ENCODE measurements at places on chromosomes 7 and 10.

GRCh38 chr7:115273139-115273772 lies 351.4 kb downstream of the MDFIC start:
- DNase-seq = no peak

DNA sequence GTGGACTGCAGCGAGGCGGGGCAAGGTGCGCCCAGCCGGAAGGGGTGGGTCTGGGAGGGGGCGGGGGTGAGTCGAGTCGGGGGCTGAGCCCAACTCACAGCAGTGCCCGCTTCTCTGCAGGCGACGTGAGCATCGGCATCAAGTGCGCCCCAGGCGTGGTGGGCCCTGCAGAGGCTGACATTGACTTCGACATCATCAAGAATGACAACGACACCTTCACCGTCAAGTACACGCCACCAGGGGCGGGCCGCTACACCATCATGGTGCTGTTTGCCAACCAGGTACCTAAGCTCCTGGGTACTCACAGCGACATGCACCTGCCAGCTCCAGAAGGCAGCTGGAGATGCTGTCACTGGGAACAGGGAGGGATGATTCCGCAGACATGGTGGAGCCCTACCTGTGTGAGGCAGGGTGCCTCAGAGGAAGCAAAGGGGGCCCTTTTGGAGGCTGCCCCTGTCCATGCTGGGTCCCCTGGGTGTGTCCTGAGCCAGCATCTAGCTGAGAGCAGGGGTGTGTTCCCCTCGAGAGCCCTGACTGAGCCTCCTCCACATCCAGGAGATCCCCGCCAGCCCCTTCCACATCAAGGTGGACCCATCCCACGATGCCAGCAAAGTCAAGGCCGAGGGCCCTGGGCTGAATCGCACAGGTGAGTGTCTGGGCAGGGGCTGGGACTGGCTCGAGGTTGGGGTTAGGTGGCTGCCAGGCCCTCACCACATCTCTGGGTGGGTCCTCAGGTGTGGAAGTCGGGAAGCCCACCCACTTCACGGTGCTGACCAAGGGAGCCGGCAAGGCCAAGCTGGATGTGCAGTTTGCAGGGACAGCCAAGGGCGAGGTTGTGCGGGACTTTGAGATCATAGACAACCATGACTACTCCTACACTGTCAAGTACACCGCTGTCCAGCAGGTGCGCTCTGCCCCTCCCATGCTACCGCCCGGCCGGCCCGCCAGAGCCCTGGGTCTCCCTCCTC lies 12.8 kb downstream of the FLNC start:
- no peak for DNase-seq

GRCh38 chr7:101565601-101566209 lies 63.4 kb downstream of the MYL10 start:
- DNase-seq = peak; percentile 41

DNA sequence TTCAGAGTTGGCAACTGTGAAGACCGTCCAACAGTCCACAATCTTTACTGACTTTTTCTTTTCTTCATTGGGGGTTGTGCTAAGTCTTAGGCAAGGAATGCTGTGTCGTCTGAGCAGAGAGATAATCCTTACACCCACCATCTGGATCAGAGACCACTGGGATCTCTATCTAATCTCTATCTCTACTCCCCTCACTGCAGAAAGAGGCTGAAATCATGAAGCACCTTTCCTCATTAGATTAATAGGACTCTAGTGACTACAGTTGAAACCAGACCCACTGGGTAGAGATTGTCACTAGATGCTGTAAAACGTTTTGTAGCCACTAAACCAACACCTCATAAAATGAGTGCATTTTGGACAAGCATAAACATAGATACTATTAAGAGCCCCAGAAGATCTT lies 387.4 kb upstream of the CELF2 start:
- DNase-seq = no peak

- DNase-seq = no peak
Observed at GRCh38 chr10:101893510-101894120, 50.0 kb upstream of the KCNIP2 start.

DNA sequence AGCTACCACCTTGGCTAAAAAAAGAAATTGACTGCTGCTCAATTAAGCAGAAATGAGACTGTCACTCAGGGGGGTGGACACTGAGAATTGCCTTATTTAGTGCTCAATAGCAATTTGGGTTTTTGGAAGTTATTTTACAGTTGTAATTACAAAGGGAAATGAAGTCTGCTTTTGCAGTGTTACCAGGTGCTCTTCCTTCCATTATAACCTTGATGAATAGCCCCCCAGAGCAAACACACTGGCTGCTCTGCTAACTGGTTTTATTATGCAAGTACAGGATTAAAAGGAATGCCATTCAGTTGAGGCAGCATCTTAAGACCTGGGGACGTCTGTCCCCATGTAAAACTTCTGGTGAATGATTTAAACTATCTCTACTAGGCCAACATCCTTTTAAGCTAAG lies 191.0 kb downstream of the EVX1 start:
- DNase-seq = no peak

DNA sequence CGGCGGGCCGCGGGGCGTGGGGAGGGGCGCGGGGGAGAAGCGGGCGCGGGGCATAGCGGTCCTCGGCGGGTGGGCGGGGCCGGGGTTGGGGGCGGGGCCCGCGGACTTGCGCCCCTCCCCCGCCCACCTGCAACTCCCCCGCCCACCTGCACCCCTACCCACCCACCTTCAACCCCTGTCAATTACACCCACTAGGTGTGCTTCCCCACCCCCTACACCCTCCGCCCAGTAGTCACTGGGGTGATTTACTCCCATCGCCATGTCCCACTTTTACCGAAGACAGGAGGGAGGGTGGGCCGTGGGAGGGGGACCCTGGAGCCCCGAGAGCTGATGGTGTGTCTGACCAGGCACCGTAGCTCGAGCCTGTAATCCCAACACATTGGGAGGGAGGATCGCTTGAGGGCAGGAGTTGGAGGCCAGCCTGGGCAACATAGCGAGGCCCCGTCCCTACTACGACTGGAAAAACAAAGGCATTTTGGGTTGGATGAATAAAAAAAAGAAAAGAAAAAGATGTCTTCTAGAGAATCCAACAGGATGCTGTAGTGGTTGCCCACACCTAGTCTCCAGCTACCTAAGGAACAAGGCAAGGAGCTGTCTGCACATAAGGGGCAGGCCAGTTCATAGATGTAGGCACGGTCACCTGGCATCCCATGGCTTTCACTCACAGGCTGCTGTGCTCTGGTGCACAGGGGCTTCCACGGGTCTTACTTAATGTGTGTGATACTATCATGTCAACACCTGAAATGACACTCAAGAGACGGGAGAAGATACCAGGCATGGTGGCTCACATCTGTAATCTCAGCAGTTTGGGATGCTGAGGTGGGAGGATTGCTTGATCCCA lies 761 bp downstream of the KCTD7 start:
- peak; percentile 50 for DNase-seq

DNA sequence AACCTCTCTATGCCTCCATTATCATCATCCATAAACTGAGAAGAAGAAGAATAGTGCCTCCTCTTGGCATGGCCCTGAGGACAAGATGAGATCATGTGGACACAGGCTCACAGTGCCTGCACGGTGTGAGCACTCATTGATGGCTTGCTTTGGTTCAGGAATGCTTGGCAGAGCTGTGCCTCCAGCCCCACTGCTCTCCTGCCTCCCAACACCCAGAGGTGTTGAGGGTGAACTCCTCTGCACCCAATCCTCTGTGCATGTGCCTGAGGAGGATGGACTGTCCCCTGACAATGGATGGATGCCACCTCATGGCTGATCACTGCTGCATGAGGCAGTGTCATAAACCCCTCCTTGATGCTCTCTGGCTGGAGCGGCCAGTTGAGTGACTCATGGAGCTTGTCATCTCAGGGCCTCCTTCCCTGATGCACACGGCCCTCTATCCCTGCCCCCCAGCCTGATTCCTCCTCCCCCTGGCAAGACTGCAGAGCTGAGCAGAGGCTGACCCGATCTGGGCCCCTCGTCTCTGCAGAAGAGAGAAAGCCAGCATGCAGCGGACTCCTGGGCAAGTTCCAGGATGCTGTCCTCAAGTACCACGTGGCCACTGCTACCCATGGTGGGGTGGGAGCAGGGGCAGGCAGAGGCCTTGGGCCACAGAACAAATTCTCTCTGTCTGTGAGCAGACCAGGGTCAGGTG lies 136.3 kb downstream of the KCNMA1 start:
- DNase-seq = peak; percentile 75

GRCh38 chr7:101127460-101128039 lies 646 bp downstream of the SERPINE1 start:
- no peak for DNase-seq

DNA sequence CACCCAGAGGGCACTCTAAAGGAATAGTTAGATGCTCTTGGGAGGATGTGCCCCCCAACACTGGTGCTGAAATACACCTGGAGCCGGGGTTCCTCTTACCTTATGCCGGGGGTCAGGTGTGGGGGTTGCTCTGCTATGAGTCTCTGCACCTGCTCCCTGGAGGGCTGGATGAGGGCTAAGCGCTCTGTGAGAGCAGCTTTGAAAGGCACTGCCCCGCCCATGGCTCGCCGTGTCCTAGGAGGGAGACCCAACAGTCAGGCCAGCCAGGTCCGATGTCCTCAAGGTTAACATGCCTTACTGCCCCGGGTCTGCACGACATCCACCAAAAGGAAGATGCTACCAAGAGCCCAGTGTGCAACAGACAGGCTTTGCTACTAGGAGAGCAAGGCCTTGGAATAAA lies 31.7 kb downstream of the PSPH start:
- DNase-seq = no peak

GRCh38 chr10:30188556-30189237 lies 129.3 kb upstream of the JCAD start:
- DNase-seq = no peak

GRCh38 chr7:155844526-155844925 lies 32.3 kb upstream of the SHH start:
- no peak for DNase-seq

DNA sequence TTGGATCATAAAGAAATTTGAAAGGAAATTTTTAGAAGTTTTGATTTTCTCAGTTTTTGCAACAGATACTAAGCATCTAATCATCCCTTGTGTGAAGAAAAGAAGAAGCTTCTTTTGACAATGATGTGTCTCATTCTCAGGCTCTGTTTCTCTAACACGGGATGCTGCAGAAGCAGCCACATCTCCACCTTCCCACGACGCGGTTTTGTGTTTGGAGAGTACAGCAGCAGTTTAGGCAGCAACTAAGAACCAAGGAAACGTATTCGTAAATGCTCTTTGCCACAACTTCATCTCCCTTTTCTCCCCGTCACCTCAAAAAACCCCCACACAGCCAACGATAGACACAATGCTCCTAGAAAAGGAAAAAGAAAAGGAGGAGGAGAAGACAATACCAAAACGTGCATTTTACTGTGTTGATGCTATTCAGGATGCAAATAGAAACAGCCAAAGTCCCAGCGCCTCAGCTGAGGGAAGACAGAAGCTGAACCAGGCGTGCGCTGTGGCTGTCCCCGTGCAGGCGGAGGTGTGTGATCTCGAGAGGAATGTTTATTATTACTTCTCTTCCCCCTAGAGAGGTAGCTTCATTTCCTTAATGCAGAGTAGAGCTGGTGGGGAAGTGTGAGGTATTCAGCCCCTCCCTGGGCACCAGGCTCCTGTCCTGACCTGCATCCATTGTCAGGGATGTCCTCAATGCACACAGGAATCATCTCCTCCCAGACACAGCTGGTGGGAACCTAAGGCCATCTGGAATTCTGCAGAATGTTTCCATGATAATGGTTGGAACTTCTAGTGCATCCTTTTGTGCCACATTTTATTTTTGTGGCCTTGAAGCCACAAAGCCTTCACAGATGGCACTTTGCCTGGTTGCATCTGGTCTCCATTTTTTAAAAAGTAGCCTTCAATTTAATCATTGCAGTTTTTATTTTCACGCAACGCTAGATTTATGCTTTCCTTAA lies 174.6 kb upstream of the KLF6 start:
- no peak for DNase-seq

GRCh38 chr10:130472236-130472635 lies 336.0 kb downstream of the GLRX3 start:
- no peak for DNase-seq

GRCh38 chr7:9921326-9921725 lies 1052.3 kb upstream of the PHF14 start:
- DNase-seq = no peak

- peak; percentile 57 for DNase-seq
Observed at GRCh38 chr7:29806208-29806994, at the start of gene WIPF3. Gene WIPF3, plus strand, starts transcription at chr7:29806508. Its CDS starts 28,217 bp downstream, at chr7:29834725.

DNA sequence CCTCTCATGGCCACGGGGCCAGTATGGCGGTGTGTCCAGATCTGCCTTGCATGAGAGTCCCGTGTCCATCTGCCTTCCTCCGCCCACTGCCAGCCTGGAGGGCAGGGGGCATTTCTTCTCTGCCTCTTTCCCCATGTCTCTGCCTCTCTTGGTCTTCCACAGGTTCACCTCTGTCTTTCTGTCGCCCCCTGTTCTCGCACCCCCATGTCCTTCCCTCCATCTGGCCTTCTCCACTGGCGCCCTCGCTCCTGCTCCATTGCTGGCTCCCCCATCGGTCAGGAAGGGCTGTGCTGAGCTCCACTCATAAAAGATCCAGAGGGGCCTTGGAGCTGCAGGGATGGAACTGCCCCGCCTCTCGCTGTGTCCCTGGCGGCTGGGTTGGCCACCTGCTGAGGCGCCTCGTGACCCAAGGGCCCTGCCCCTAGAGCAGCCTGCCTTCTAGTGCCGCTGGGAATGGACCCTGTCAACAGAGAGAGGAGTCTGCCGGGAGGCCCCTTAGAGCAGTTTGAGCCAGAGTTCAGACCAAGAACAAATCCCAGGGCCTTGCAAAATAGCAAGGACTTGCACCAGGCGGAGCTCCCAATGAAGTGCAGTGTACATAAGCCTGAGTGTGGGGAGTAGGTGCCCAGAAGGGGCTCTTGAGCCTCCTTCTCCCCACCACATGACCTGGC lies 42.0 kb downstream of the GOLGA7B start:
- no peak for DNase-seq

DNA sequence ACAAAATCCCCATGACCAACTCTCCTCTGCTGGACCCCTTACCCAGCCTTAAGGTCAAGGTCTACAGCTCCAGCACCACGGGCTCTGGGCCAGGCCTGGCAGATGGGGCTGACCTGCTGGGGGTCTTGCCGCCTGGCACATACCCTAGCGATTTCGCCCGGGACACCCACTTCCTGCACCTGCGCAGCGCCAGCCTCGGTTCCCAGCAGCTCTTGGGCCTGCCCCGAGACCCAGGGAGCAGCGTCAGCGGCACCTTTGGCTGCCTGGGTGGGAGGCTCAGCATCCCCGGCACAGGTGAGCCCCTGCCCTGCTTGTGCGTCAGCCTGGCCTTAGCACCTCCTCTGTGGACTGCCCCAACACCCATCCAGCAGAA lies 27.5 kb upstream of the SLC29A3 start:
- no peak for DNase-seq

- no peak for DNase-seq
Observed at GRCh38 chr10:79019441-79020014, 49.2 kb upstream of the ZMIZ1 start.

DNA sequence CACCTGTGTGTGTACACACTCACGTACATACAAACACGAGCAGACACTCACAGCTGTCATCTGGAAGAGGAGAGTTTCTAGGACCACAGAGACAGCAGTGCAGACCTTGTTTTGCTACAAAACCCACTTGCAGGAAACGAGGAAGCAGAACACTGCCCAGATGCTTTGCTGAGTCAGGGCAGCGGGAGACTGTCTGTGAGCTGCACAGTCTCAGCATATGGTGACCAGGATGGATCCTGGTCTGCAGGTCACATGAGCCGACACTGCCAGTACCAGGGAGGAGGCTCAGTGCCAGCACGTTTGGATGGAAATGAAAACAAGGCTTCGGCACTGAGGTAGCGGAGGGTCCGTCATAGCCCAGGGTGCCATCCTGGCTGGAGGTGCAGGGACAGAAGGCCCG lies 117.6 kb upstream of the DPP6 start:
- DNase-seq = no peak
